Fibroblast of villous mesenchyme (primary cell): ENCODE measurements at places on chromosomes 12 and 14. TPM values are rescaled to one million over a fixed set of nuclear protein-coding genes. Genes with fewer than 3 reads are reported as not detected.

GRCh38 chr14:28294834-28295440 is 471.6 kb upstream of the FOXG1 start:
- DNase-seq, result no peak

The MOK gene
- total RNA-seq, result 12.9 and 16.0 TPM in 2 replicates

GRCh38 chr14:41875116-41875515 is 268.4 kb downstream of the LRFN5 start:
- no peak for DNase-seq

DNA sequence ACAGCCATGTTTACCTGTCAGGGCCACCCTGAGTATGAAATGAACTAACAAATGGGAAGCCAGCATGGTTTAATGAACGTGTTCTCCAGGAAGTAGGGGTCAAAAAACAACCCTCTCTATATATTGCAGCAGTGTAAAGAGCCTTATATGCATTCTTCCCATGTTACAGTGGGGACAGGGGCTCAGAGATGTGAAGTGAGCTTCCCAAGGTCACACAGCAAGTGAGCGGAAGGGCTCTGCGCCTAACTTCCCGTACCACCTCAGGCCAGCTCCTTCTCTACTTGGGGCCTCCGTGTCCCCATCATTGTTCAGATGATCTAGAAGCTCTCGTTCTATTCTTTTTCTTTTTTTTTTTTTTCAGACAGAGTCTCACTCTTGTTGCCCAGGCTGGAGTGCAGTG is 105.1 kb upstream of the MAP1LC3B2 start:
- no peak for DNase-seq

DNA sequence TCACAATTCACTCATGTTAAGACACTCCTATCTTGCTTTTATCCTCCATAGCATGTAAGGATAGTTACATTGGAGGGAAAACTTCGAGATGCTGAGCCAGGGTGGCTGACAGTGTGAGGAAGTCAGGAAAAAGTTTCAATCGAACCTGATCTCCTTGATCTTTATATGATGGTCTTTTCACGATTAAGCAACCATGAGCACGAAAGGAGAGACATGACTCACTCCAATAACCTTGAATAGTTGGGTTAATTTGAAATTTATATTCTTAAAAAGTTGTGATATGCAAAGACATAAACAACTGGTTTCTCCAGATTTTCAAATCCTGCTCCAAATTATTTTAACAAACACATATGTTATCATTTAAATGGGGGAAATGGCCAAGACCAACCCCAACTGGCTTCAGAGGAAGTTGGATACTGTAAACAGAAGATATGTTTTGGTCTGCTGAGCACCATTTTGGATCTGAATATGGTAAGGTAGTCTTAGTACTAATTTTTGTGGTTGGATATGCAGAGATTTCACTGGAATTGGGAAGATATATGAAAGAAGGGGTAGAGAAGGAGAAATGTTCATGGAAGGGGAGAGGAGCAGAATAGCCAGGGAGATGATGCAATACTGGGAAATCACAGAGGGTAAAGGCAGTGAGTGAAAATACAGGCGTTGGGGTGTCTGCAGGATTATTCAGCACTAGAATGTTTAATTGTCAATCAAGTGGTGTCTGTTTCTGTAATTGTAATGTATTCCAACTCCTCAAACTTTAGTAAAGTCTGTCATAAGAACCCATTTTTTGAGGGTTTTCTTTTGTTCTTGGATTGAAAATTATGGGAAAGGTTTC is 185.2 kb upstream of the SLC38A2 start:
- peak; percentile 65 for DNase-seq

GRCh38 chr12:115597157-115597712 is 680.3 kb downstream of the MED13L start:
- peak; percentile 33 for DNase-seq

- DNase-seq, result peak; percentile 42
Observed at GRCh38 chr14:91911474-91912032, 35.9 kb downstream of the FBLN5 start.

DNA sequence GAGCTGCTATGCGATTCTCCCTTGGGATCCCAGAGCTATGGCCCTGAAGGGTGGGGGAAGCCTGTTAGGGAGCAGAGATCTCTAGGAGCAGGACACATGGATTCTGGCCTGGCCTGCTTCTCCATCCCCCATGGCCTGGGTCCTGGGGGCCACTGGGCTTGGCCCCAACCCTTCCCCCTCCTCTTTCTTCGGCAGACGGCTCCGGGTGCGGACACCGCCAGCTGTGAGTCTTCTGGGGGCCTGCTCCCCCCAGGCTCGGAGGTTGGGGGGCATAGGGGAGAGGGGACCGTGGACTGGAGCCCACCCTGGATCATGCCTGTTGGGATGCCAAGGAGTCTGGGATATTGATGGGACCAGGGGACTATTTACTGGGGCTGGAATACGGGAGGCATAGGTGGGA is 9.0 kb downstream of the PRPF40B start:
- DNase-seq, result no peak

DNA sequence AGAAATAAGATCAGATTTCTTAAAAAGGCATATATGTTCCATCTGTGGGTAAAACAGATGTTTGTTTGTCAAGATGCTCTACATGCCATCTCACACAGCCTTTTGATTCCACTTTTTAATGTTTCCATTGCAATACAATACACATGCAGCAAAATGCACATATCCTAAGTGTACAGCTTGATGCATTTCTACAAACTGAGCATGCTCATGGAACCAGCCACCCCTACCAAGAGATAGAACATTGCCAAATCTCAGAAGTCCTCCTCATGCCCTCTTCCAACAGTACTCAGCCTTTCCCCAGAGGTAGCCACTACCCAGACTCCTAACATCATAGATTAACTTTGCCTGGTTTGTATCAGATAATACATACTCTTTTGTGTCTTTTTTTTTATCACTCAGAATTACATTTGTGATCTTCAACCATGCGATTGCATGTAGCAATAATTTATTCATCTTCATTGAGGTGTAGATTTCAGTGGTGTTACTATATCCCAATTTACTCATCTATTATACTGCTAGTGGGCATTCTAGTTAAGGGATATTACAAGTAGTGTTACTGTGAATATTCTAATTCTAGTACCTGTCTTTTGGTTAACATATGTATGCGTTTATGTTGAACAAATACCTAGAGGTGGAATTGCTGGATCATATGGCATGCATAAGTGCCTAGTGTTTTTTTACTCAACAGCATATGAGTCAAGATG is 3.3 kb downstream of the GPR65 start:
- DNase-seq, result no peak

- DNase-seq, result peak; percentile 81
Observed at GRCh38 chr14:33510063-33510481, 440.8 kb downstream of the EGLN3 start.

The TUNAR gene
- total RNA-seq, result not detected in 2 replicates

The NRXN3 gene
- total RNA-seq, result 5.5 and 7.3 TPM in 2 replicates

The TRIAP1 gene
- total RNA-seq, result 18.7 and 30.7 TPM in 2 replicates

The NOS1 gene
- total RNA-seq, result not detected in 2 replicates

GRCh38 chr12:76855271-76855670 is 23.5 kb downstream of the CSRP2 start:
- no peak for DNase-seq

The ASB2 gene
- total RNA-seq, result 0.86 and 1.9 TPM in 2 replicates

- DNase-seq, result no peak
Observed at GRCh38 chr12:109842021-109842420, 8.8 kb upstream of the TRPV4 start.

The ZBTB39 gene
- total RNA-seq, result 4.8 and 6.9 TPM in 2 replicates

The HOXC6 gene
- 1.6 and 1.7 TPM in 2 replicates for total RNA-seq

GRCh38 chr12:42234970-42235369 is 3.1 kb downstream of the YAF2 start:
- DNase-seq, result peak; percentile 55

DNA sequence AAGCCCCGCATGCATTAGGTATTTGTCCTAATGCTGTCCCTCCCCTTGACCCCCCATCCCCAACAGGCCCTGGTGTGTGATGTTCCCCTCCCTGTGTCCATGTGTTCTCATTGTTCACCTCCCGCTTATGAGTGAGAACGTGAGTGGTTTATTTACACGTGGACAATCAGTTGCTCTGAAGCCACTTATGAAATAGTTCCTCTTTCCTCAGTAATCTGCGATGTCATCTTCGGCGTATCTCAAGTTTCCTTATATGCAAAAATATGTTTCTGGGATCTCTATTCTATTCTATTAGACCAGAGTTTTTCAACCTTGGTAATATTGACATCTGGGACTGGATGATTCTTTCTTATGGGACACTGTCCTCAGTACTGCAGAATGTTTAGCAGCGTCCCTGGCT is 56.0 kb upstream of the DCD start:
- no peak for DNase-seq

DNA sequence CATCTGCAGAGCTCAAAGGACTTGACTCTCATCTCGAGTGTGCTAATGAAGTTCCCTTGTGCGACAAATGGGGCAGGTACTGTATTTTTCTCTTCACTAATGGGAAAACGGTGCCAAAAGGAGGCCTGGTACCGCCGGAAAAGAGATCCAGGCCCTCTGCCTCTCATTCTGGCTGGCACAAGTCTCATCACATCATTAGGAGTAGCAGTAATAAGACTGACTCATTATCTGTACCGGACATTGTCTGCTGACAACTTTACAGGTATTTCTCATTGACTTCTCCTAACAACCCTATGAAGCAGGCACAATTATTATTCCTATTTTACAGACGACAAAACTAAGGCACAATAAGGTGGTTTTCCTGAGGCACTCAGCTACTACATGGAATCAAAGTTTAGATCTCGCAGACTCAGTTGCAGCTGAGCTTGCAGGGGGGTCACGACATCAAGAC is 668 bp downstream of the APPL2 start:
- DNase-seq, result no peak

- DNase-seq, result no peak
Observed at GRCh38 chr12:110353211-110353965, 50.1 kb downstream of the ANAPC7 start.

The ERP29 gene
- 50.3 and 55.3 TPM in 2 replicates for total RNA-seq

DNA sequence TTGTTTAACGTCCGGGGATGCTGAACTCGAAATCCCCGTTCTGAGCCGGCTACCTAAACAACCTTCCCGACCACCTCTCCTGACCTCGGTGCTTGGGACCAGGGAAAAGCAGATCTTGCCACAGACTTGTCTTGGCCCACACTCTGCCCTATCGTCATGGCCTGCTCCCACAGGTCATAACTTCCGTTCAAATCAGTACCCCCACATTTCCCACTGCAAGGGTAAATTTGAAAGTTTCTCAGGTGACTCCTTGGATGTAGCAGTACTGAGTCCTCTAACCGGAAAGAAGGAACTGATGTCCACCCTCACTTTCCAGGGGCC is 612 bp upstream of the RBM23 start:
- no peak for DNase-seq

GRCh38 chr14:102590667-102591099 is 1.8 kb upstream of the RCOR1 start:
- DNase-seq, result peak; percentile 42

DNA sequence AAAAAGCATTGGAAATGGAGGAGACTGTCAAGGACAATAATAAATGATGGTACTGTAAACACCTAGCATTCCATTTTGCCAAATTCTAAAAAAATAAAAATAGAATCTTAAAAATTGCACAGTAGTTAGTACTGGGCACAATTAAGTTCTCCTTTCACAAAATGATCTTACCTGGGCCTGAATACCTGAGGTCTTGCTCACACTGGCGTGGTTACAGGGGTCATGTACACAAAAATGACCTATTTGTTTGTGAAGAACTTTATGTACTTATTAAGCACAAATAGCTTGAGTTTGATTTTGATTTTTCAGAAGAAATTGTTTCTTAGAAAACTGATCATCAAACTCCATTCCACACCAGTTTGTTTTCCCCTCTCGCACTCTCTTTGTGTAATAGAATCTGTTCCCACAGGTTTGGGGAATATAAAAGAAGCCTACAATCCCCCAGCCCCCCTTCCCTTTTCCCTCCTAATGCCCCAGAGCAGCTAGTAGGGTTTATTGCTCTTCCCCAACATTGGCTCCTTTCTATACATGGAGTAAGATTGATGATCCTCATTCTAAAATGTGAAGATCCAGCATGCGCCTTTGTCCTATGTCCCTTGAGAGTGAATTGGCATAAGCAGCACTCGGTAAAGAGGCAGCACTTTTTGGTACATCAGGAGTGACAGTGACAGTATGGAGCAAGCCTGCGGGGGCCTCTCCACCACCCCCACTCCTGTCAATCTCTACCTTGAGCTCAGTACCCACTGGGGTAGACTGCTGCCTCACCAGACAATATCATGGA is 204.3 kb downstream of the ASCL1 start:
- no peak for DNase-seq

GRCh38 chr14:71466946-71467345 is 465.3 kb upstream of the RGS6 start:
- no peak for DNase-seq

The RHOJ gene
- total RNA-seq, result 0.43 and 4.8 TPM in 2 replicates

The GPX2 gene
- total RNA-seq, result not detected in 2 replicates

The RPL10L gene
- total RNA-seq, result 0.43 TPM in 1 of 2 replicates, not detected in the other

- DNase-seq, result peak; percentile 97
Observed at GRCh38 chr12:6533923-6534694, at the start of gene GAPDH. Gene GAPDH (plus strand): TSS chr12:6534517. CDS start chr12:6534833, 316 bp downstream.

DNA sequence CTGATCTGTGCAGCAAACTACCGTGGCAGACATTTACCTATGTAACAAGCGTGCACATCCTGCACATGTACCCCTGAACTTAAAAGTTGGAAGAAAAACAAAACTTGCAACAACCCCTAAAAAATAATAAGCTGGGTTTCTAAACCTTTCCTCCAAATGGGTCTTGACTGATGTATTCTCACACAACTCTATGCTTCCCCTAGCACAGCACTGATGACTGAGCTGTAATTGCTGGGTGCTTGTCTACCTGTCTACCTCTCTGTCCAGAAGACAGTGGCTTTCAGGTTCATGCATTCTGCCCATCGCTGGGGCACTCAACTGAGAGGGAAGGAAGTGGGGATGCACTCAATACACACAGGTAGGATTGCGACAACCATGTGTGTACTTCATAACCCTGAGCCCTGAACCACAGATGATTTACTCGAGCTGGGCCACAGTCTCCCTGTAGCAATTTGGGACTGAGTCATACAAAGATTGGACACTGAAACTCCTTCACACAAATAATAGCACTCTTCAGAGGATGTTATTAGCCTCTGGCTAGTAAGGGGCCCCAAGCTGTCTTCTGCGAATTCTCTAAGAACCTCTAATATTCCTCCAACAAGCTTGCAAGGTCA is 44.8 kb upstream of the TMPO start:
- DNase-seq, result no peak

The TSHR gene
- total RNA-seq, result not detected in 2 replicates

DNA sequence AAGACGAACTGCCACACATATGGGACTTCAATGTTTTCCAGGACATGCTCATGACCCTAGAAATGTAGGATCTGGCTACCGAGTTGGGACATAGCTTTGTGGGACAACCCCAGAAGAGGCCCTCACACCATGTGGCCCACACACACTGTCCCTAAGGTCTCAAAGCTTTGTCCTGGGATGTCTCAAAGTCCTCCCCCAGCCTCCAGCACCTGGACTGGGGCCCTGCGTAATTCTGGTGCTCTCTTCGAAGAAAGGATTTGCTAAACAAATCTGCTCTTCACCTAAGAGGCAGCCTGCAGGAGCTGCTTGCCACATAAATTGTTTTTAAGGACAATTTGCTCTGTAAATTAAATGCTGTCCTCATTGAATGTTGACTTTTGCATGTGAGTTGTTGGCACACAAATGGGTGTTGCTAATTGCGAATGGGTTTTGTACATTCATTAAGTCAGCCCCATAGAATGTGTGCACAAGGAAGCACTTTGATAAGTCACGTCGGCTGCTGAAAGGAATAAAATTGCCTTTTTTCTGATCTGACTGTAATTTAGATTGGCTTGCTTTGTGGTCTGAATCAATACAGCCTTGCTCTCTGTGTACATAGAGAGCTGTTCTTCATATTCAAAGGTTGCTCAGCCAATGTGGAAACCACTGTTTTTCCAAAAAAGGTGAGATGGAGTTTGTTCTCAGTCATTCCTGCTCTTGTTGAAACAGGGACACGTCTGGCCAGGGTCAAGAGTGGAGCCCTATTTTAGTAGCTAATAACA is 161.6 kb upstream of the PWP1 start:
- no peak for DNase-seq

- DNase-seq, result peak; percentile 73
Observed at GRCh38 chr14:65290830-65291229, 121.7 kb upstream of the FUT8 start.
